ENCODE measurements at places on chromosomes 12 and 14. TPM values are rescaled to one million over a fixed set of nuclear protein-coding genes. Genes with fewer than 3 reads are reported as not detected.

The KRT3 gene
- not detected for polyA plus RNA-seq

The PLEKHG7 gene
- not detected for polyA plus RNA-seq

The TEX52 gene
- not detected for polyA plus RNA-seq

The CD27 gene
- 0.27 TPM for polyA plus RNA-seq

DNA sequence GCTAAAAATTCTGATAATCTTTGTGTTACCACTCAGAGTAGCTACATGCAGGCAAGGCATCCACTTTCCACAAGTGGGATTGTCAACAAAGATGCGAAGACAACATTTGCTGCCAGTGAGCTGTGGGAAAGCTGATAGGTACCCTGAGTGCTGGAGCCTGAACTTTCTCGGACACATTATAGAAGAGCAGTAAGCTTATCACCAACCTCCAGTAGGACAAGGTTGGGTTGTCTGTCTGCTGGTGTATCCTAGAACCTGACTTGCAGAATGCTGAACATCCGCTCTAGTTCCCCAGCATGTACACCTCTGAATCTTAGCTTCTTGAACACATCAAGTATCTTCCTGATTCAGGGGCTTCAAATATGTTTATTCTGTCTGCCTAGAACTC, 103.8 kb upstream of the PPM1H start:
- no peak for DNase-seq

GRCh38 chr14:32072676-32073075, 4.4 kb upstream of the ARHGAP5 start:
- DNase-seq = no peak

GRCh38 chr12:39401459-39401858, 41.5 kb downstream of the KIF21A start:
- no peak for DNase-seq

GRCh38 chr12:11839091-11839641, 189.7 kb downstream of the ETV6 start:
- peak; percentile 57 for DNase-seq

GRCh38 chr12:77940567-77940966, 109.9 kb downstream of the NAV3 start:
- DNase-seq = no peak
